Progenitor cell of endocrine pancreas (in vitro differentiated cells): ENCODE measurements at places on chromosomes 12 and 14.

GRCh38 chr12:49979791-49980190 is 7.0 kb downstream of the AQP6 start:
- no peak for DNase-seq

DNA sequence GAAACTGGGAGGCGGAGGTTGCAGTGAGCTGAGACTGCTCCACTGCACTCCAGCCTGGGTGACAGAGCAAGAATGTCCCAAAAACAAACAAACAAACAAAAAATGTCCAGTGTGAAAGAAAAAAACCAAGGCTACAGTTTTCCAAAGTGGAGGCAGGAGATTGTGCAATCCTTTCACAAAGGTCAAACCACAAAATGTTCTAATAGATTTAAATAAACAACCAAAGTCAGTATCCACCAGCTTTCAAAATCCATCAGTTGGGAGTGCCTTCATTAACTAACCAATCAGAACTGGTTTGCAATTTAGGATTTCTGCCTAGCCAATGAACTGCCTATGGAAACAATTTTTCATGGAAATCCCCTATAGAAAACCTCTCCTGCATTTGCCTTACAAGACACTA is 52.3 kb upstream of the TRIM9 start:
- no peak for DNase-seq

DNA sequence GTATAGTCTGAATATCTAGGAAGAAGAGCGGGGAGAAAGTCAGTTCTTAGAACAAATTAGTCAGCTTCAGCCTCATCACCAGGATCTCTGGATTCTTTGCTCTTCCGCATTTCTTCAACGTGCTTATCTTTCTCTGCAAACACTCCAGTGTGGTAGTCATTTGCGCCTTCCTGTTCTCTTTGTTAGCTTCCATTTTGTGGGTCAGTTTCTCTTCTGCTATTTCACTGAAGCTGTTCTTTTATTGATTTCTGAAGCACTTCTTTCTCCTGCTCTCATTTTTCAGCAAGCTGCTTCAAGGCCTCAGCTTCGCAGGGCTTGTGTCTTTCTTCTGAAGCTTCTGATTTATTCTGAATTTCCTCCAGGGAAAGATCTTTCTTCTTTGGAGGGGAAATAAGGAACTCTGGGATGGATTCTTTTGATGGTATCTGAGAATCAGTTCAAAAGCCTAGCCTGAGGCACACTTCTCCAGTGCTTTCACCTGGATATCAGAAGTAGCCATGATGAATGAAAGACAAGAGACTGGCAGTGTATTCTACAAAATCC is 13.5 kb downstream of the AMN1 start:
- no peak for DNase-seq

GRCh38 chr12:130568501-130568900 is 147.6 kb downstream of the RIMBP2 start:
- DNase-seq, result no peak

- no peak for DNase-seq
These were observed 19.0 kb downstream of the SLC7A7 start for GRCh38 chr14:22796087-22796707.

- peak; percentile 41 for DNase-seq
These were observed 97.9 kb downstream of the RERGL start for GRCh38 chr12:17992002-17992656.

DNA sequence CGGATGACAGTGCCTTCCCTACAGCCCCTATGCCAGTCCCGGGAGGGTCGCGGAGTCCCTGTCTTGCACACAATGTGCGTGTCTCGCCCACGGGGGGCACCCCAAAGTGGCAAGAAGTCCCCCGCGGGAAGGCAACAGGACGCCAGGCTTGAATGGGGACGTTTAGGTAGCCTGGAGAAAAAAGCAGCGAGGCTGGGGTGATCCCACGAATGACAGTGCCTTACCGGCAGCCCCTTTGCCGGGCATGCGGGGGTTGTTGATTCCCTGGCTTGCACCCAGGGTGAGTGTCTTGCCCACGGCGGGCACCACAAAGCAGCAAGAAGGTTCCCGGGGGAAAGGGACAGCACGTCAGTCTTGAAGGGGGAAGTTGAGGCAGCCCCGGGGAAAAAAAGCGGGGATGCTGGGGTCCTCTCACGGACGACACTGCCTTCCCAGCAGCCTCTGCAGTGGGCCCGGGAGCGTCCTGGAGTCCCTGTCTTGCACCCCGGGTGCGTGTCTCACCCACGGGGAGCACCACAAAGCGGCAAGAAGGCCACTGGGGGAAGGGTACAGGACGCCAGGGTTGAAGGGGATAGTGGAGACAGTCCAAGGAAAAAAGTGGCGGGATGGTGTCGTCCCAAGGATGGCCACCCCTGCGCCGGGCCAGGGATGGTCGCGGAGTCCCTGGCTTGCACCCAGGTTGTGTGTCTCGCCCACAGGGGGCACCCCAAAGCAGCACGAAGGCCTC is 156.8 kb upstream of the ALG10B start:
- DNase-seq, result no peak

GRCh38 chr12:1283316-1283715 is 292.3 kb downstream of the ERC1 start:
- no peak for DNase-seq

GRCh38 chr12:39227218-39227617 is 215.7 kb downstream of the KIF21A start:
- DNase-seq, result no peak

- no peak for DNase-seq
These were observed 2.4 kb downstream of the SINHCAF start for GRCh38 chr12:31323391-31324115.

- no peak for DNase-seq
These were observed 162.8 kb downstream of the MON2 start for GRCh38 chr12:62629413-62629812.

- no peak for DNase-seq
These were observed 444.3 kb downstream of the NELL2 start for GRCh38 chr12:44431647-44432343.

GRCh38 chr14:62673014-62673755 is 372.1 kb downstream of the KCNH5 start:
- DNase-seq, result no peak

DNA sequence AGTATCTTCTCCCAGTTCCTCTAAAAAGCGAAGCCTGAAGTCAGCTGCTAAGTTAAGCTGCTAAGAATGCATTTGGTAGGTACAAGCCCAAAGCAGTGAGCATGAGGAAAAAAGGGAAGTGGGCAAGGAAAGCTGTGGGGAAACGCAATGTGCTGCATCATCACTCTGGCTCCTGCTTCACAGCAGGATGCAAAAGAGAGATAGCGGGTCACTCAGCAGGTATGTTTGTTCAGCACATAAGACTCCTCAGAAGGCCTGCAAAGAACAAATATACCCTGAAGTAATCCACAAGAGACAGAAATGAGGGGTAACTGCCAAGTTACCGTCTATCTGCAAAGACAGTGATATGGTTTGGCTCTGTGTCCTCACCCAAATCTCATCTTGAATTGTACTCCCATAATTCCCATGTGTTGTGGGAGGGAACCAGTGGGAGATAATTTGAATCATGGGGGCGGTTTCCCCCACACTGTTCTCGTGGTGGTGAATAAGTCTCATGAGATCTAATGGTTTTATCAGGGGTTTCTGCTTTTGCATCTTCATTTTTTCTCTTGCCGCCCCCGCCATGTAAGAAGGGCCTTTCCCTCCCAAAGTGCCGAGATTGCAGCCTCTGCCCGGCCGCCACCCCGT is 127.4 kb upstream of the EGLN3 start:
- no peak for DNase-seq

DNA sequence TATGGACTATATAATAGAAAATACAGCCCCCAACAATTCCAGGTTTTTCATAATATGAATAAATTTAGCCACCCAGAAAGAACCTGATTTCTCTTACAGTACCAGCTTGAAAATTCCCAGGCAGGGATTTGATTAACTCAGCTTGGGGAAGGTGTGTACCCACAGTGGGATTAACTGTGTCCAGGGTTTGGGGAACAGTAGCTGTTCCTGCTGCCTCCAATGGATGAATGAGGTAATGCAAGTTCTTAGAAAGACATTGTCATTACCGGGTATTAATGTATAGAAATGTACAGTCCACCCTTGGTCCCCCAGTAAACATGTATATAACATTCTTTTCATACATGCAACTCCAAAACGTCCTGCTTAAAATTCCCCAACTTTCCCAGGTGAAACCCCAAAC is 115.6 kb downstream of the LRIG3 start:
- DNase-seq, result no peak

DNA sequence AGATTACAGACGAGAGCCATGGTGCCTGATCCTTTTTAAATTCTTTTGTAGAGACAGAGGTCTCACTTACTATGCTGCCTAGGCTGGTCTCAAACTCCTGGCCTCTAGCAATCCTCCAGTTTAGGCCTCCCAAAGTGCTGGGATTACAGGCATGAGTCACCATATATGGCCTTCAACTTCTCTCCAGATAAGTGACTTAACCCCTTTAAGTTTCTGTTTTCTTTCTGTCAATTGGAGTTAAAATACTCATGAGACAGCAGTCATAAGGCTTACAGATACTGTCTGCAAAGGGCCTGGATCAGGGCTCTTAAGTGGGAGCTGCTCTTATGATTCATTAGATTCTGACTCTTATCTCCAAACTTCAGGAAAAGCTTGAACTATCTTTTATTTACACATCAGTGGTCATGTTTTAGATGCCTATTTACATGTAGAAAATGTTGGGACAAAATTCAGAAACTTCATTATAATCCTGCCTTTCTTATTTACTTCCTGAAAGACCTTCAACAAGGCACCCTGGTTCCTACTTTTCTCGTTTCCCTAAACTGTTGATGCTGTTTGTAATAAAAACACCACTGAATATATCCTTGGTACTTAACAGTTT is 271.5 kb upstream of the TBX3 start:
- no peak for DNase-seq

- no peak for DNase-seq
These were observed 8.4 kb downstream of the RPL6 start for GRCh38 chr12:112401054-112401453.

DNA sequence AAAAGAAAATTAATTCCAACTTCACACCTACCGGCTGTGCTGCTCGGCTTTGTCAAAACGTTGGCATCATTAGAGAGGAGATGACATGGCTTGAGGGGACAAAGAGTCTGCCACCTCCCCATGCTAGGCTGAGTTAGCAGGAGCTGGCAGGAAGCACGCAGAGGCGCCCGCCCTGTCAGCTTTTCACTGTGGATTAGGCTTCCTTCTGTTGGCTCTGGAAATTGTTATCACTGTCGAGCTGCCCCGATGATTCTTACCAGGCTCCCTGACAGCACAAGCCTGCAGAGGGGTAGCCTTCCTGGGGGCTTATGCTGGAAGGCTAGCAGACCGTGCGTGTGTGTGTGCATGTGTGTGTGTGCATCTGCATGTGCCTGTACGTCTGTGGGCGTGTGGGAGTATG is 490.9 kb upstream of the TBX3 start:
- DNase-seq, result no peak

DNA sequence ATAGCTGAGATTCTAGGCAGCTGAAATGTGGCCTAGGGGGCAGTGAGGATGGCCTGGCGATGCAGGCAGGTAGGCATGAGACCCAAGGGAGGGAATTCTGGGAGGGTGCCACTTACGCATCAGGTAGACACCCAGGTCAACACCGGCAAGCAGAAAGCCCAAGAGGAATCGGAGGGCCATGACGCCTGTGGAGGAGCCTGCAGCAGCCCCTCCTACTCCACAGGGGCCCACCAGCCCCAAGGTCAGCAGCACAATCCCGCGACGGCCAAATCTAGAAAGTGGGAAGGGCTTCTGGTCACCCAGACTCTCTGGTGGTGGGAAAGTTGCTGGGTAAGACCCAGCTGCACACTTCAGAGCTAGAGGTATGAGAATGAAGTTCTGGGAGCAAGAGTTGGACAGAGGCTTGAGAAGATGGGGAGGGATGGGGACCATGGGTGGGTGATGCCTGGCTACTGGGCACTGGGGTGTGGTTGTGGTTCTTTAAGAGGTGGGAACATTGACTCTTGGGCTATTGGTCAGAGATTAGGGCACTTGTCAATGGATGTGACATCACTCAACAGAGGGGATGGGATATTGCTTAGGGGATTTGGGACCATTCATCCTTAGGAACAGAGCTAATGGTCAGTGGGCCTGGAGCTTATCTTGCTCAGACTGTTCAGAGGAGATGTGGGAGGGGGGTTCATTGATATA is 3.4 kb downstream of the SLC22A17 start:
- DNase-seq, result no peak

GRCh38 chr12:50574601-50575348 is 70.0 kb downstream of the DIP2B start:
- DNase-seq, result no peak

DNA sequence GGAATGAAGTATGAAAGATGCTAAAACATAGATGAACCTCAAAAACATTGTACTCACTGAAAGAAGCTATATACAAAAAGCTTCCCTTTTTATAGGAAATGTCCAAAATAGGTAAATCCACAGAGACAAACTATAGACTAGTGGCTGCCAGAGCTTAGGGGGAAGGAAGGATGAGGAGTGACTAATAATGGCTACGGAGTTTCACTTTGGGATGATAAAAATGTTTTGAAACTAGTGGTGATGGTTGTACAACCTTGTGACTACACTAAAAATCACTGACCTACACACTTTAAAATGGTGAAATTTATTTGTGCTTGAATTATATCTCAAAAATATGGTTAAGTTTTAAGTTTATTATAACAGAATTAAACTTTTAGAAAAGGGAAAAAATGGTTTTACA is 37.1 kb upstream of the AMN1 start:
- DNase-seq, result no peak

GRCh38 chr12:93855261-93855660 is 178.1 kb downstream of the CRADD start:
- DNase-seq, result no peak

DNA sequence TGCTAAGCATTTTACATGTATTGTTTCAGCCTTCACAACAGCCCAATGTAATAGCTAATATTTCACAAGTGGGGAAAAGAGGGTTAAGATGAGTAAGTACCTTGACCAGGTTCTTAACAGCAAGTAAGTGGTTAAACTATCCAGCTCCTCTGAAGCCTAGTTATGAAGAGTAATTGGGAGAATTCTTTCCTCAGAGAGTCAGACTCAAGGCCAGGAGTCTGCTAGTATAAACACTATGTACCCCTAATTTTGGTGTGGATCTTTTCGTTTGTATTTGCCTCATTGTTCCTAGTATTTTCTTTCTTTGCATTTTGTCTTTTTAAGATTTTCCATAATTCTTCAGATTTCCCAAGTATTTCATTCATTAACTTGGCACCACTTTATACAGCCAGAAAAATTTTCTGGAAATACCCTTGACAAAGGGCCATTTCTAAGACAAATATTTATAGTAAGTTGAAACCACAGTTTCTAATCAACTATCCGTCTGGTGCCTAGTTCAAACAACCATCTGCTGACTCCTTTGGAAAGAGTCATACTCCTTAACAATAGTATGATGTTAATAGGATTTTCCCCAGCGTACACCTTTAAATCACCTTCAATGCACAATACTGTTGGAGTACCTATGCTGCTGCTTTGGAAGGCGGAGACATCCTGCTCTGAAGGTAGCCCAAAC is 81.2 kb downstream of the SCAF11 start:
- DNase-seq, result no peak

- DNase-seq, result no peak
These were observed 40.2 kb downstream of the UBE3B start for GRCh38 chr12:109517619-109518018.

- DNase-seq, result no peak
These were observed 62.0 kb upstream of the CSRP2 start for GRCh38 chr12:76940671-76941445.
